Mucosa of descending colon (tissue), 3 donors: ENCODE measurements at places on chromosomes 11 and 22. TPM values are rescaled to one million over a fixed set of nuclear protein-coding genes. Genes with fewer than 3 reads are reported as not detected.

GRCh38 chr11:33753304-33753967 lies 17.2 kb upstream of the CD59 start:
- DNase-seq: no peak

DNA sequence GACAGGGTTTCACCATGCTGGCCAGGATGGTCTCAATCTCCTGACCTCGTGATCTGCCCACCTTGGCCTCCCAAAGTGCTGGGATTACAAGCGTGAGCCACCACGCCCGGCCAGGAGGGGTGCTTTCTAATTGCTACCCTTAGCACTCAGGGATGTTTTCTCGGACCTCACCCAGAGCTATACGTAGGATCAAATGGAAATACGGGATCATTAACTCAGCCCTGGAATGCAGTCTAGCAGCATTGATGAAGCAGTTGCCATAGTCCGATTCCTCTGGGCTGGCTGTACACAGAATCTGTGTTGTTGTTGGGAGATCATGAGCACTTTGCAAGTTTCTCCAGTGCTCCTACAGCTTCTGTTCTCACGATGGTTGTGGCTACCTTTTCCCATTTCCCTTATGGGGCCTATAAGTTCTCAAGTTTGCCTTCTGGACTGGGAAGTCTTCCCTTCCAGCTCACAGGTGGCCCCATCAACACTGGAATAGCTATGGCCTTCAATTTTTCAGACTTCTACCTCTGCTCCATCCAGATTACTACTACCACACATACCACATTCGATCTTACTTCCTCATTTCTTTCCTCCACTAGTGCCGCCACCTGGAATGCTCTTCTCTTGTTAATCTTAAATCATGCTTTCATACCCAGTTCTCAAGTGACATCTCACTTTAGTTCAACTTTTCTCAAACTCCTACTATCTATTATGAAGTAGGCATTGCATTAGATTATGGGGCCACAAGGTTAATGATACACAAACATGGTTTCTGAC lies 16.1 kb upstream of the PCF11 start:
- no peak for DNase-seq

DNA sequence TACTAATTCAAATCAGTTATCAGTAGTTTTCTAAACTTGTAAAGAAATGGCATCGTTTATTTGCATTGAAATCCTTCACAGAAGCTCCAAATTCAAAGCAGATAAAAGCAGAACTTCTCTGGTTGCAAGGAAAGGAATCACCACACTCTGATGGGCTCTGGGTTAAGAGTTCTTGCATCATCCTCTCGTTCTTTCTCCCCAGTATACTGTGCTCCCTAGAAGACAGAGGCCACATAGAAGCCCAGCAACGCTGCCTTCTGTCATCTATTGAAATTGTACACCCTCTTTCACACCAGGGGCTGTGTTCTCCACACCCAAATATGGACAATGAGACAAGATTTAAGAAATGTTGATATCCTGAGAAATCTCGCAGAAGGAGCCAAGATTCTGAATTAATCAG lies 29.3 kb downstream of the FAT3 start:
- no peak for DNase-seq

- DNase-seq: no peak
These were observed 472.3 kb downstream of the BRD1 start for GRCh38 chr22:49355211-49355920.

- DNase-seq: no peak
These were observed 24.3 kb downstream of the MPPED2 start for GRCh38 chr11:30561691-30562415.

DNA sequence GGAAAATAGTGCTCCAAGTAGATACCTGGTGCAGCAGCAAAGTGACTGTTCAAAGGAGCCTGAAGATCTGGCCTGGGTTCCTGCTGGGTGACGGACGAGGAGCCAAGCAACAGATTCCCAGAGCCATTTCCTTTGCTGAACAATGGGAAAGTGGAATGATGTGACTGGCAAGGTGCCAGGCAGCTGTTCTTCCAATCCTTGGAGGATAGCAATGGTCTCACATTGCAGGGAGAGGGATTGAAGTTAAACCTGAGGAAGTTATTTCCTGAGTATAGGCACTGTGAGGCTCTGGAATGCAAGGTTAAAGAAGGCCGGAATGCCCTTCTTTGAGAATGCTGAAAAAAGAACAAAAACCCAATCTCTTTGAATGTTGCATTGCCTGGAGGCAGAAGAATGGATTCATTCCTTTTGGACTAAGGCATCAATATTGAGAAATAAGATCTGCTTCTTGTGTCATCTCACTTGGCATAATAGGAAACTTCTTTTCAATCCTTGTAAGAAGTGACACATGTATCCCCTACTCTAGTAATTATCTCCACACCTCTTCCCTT lies 223.8 kb downstream of the BLID start:
- no peak for DNase-seq

DNA sequence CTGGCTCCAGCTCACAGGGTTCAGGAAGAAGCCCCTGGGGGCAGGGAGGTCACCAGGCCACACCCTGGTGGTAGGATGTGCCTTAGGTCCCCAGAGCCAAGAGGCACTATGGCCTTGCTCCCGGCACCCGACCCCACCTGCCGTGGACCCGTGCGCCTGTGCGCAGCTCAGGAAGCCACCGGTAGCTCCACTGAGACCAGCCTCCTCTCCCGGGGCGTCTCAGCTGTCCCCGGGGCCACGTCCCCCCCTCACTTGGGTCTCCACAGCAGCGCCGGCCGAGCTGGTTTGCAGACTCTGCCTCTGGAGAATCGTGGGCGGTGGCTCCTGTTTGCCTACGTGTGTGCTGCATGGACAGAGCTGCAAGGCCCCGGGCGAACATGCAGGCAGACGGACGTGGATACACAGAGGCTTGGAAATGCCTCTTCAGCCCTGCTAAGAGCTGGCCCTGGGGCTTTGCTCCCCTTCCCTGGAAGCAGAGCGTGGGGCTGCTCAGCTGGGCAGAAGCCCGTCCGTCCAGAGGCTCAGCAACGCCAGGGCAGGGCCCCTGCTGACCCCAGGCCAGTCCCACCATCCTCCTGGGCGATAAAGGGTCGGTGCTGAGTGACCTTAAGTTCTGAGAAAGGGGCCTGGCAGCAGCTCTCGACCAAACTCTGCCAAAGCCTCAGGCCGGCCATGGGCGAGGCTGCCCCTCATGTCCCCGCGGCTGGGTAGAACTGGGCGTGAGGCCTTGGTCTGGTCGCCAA lies 15.3 kb upstream of the MUC5B start:
- peak; percentile 18 for DNase-seq

GRCh38 chr11:92219476-92219875 lies 5.1 kb upstream of the FAT3 start:
- no peak for DNase-seq

- no peak for DNase-seq
These were observed 1.7 kb upstream of the SPINDOC start for GRCh38 chr11:63811522-63811921.

Gene OR52E5
- total RNA-seq: not detected

Gene LRRC56
- 5.2 TPM for total RNA-seq
